ENCODE measurements at places on chromosomes 3 and 15. TPM values are rescaled to one million over a fixed set of nuclear protein-coding genes. Genes with fewer than 3 reads are reported as not detected.

Gene NAALADL2
- total RNA-seq = 0.33 TPM

Gene TIMP4
- total RNA-seq = not detected

Gene BTBD1
- 47.9 TPM for total RNA-seq

Gene ST3GAL6
- 0.24 TPM for total RNA-seq

Gene DUOXA2
- total RNA-seq = not detected

- no peak for DNase-seq
These were observed 15.0 kb upstream of the TRANK1 start for GRCh38 chr3:36959821-36960220.

DNA sequence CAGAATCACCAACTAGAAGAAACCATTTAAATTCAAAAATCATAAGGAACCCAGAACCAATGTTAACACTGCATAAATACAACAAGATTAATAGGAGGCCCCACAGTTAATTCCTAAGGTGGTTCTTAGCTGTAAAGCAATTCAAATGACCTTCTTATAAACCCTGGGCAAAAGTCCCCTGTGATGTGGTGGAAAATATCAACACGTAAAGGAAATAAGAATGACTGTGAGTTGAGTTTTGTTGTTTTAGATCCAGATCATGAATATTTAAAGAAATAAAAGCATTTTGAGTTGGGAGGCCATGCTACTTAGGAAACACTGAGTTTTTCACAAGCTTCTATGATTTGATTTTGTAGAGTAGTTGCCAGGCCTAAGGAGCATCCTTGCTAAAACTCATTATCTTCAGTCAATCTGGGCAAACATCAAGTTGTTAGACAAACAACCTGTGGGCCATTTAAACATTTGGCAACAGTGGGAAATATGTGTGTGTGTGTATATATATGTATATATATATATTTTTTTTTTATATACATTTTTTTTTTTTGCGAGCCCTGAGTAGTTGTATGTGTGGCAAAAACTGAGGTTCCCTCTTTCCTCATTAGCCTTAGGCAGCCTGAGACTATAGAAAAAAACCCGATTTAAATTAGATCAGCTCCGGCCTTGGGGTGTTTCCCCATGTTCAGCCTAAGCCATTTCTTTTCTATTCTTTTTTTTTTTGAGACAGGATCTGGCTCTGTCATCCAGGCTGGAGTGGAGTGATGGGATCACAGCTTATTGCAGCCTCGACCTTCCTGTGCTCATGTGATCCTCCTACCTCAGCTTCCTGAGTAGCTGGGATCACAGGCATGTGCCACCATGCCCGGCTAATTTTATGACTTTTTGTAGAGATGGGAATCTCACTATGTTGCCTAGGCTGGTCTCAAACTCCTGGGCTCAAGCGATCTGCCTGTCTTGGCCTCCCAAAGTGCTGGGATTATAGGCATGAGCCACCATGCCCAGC lies 8.0 kb upstream of the PXK start:
- DNase-seq = no peak

- DNase-seq = no peak
These were observed 125.6 kb downstream of the SRGAP3 start for GRCh38 chr3:9123840-9124239.

- no peak for DNase-seq
These were observed 646.6 kb downstream of the TUSC7 start for GRCh38 chr3:117356091-117356705.

DNA sequence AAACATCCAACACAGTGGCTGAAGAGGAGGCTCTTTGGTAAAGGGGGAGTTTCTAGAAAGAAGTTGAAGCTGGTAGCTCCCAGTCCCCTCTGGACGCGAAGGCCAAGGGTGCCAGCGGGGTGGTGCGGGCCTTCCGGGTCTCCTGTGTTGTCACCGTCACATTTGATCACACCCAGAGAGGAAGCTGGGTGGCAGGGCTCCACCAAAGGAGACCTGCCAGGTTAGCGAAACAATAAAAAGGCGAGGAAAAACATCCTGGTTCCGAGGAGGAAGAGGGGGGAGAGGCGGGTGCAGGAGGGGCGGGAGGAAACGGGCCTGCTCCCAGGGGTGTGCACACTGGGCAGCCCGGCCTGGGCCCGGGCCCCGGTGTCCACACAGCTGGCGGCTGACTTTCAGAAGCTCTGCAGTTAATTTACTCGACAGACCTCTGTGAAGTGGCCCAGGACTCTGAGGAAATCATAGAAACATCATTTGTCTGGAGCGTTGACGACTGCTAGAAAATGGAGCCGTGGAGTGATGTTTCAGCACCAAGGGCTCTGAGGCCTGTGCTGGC lies 12.1 kb downstream of the HEG1 start:
- DNase-seq = no peak

Measured in activated T-cell treated with anti-CD3 and anti-CD28 coated beads, Interleukin-2, amount 50 U/mL, for 4 hours (primary cell).